ENCODE measurements at places on chromosomes 11 and 22.
A peak's percentile ranks its signal among the peaks of the same experiment; 100 is the strongest.

DNA sequence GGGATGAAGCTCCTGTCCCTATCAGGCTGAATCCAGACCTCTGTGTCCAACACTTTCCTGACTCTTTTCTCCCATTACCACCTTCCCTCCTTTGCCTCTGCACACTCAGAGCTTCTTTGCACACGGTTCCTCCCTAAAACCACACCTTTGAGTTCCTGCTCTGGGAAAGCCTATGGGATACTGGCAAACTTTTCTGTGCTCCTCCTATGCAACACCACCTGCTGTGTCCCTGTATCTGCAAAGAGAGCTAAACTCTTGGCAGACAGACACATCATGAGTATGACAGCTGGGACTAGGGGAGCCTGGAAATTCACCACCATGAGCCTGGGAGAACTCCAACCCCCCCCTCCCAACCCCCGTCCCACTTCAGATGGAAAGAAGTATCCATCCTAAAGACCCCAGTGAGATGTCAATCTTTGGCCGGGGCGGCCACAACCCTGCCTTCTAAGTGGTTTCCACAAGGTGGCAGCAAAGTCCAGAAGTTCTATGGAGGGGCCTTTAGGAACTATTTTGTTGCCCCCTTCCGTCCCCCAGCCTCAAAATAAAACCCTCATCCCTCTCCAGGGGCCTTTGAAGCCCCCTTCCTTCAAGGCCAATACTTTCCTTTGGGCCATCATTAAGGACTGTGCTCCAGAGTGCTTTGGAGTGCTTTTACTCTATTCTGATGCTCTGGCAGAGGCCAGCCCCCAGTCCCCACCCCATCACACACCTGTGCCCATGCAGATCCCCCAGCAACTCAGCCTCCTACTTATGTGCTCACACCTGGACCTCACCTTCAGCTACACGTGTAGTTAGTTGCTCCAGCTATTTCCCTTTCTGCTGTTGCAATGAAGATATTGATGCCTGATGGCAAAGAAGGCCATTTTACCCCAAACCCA, 19.4 kb downstream of the HTR3A start:
- DNase-seq = no peak

- no peak for DNase-seq
Measured at GRCh38 chr11:128891913-128892398, 800 bp downstream of the KCNJ5 start.

GRCh38 chr22:50342651-50343540, at the start of gene PPP6R2:
Gene PPP6R2, plus strand, starts transcription at chr22:50343327. Its CDS starts 50,582 bp downstream, at chr22:50393909.
- peak; percentile 23 for DNase-seq

DNA sequence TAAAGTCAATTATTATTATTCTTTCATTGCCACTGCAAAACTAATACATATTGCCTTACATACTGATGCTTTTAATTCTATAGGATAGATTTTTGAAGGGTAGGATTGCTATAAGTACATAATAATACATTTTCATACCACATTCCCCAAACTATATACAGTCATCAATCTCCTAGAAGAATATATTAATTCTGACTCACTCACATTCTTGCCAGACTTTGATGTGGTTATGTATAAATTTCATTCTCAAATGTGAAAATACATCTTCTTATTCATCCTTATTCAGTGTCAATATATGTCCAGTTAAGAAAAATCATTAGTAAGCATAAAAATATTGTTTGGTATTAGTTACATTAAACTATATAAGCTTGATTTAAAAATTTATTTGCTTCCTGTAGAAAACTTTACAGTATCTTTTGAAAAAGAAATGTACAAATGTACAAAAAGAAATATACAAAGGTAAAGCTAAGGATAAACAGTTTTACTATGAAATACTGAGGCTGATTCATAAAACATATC, 458.8 kb upstream of the CNTN5 start:
- no peak for DNase-seq

DNA sequence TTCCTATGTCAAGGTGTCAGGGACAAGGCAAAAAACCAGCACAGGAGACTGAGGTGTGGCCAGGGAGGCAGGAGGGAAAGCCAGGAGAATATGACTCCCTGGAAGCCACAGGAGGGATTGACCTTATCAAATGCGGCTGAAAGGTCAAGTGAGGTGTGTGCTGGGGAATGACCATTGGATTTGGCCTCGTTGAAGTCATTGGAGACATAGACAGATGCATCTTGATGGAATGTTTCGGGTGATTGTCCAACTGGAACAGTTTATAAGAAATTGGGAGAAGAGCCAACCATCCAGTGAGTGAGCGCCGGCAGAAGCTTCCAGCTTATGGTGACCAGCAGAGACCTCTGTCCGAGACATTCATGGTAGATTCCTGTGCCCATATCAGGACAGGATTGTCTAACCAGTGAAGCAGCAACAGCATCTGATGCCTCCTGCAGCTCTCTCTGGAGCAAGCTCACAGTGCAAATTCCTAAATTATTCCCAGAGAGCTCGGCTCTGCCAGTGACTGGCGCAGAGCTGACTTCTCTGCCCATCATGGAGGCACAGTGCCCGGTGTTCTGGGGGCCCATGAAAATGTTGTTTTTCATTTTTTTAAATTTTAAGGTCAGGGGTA, 95.4 kb downstream of the MYO18B start:
- DNase-seq = no peak
